ENCODE measurements at places on chromosomes 1 and 21.

DNA sequence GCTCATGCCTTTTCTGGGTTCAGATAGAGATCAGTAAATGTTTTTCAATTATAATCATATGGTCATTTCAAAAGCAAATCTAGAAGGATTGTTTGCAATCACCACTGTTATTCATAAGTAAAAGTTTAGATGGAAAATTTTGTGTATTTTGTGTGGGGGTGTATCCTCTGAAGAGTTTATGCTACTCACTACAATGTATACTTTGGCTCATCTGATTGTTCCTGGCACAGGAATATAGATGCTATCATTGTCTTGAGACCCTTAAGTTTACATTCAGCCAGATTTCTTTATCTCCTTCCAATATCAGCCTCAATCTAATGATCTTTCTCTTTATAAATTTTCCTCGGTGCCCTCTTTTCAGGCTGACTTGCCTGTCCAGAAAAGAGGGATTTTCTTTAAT is 33.0 kb downstream of the ADAMTS1 start:
- DNase-seq, result no peak

DNA sequence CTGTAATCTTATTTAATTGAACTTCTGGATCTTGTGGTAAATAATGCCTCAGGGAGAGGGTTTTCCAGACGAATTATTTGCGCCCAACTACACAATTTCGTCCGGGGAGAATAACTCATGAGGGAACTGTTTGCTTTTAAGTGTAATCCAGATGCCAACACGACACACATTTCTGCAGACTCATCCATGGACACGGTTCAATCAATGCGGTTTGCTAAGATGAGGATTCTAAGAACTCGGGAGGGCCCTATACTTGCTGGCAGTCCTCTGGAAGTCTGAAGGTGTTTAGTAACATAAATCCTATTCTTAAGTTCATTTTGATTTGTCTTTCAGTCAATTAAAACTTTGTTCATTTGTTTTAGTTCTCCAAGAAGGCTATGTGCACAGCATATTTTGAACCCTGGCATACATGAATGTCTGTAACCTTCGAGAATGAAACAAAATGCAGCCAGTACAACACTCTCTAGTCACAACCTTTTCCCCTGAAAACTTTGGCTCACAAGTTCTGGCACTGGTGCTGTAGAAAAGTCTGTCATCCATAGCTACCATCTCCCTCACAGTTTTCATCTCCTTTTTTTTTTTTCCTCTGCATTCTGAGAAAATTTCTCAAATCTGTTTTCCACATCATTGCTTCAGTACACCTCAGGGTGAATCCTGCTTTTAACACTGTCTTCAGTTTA is 38.8 kb downstream of the DIPK1A start:
- DNase-seq, result no peak

DNA sequence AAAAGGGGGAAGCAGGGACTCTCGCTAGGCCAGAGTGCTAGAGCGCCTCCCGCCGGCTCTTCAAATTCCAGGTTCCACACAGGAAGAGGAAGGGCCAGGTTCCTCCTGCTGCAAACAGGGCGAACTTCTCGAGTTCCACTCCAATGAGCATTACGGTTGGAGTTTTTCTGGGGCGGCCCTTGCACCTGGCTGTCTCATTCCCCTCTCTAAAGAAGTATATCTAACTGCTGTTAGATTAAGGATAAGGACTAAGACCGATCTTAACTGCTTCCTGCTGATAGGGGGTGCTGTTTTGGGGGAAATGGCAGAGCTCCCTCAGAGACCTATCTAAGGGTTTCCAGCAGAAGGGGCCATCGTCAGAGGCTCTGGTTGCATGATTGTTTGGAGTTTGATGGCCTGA is 138.0 kb downstream of the RABGAP1L start:
- no peak for DNase-seq

- no peak for DNase-seq
These were observed 3.1 kb upstream of the ZNF648 start for GRCh38 chr1:182064611-182065010.

GRCh38 chr1:209094384-209094783 is 489.1 kb upstream of the CAMK1G start:
- DNase-seq, result no peak

- DNase-seq, result peak; percentile 45
These were observed 37.8 kb downstream of the FRRS1 start for GRCh38 chr1:99728494-99729235.

GRCh38 chr21:44376606-44377005 is 23.2 kb downstream of the TRPM2 start:
- DNase-seq, result no peak

Data from mesenchymal stem cell (in vitro differentiated cells and primary cell).